ENCODE measurements at places on chromosomes 3 and 15.

DNA sequence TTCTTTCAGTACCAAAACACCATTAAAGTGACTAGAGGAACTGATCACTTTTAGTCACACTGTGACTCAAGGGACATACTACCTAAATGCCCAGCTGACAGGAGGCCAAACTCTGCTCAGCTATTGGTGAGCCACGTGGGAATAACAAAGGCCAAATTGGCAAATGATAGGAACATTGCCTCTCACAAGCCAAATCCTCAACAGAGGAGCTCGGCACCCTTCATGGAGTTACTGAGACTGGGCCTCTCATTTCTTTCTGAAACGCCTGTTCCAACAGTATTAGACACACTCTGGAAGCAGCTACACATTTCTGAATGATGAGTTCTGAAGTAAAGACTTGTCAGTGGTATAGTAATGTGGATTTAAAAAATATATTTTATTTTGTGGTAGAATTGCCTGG is 166.0 kb upstream of the COL8A1 start:
- no peak for DNase-seq

GRCh38 chr3:29527246-29527645 is 246.4 kb downstream of the RBMS3 start:
- no peak for DNase-seq

GRCh38 chr15:73777741-73778140 is 24.6 kb upstream of the INSYN1 start:
- DNase-seq, result no peak

DNA sequence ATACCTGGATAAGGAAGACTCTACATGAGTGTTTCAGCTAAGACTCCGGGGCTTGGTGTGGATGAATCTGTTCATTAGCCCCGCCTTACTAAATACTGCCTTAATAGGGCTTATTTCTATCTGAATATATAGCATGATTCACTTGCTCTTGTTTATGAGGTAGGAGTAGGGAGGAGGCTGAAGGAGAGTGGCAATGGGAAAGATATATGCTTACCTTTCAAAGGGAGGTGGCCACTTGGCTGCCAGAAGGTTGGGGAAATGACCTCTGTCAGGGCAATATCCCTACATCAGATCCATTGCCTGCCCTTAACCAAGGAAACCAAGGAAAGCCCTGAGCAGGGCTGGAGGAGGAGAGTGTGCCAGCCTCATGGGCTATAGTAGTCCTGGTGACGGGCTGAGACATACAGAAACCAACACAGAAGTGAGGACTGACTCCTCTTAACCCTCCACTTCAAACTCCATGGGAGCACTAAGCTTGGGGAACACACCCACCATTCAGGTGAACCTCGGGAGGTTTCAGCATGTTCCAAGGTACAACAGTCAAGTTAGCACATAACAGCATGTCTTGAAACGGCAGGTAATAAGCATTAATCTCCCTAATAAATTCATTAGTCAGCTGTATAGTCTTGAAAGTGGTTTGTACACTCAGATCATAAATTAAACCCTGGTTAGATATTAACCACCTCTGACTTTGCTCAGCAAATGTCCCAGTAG is 80.1 kb downstream of the EOMES start:
- DNase-seq, result no peak

GRCh38 chr15:41115161-41115651 is 874 bp downstream of the INO80 start:
- DNase-seq, result no peak

DNA sequence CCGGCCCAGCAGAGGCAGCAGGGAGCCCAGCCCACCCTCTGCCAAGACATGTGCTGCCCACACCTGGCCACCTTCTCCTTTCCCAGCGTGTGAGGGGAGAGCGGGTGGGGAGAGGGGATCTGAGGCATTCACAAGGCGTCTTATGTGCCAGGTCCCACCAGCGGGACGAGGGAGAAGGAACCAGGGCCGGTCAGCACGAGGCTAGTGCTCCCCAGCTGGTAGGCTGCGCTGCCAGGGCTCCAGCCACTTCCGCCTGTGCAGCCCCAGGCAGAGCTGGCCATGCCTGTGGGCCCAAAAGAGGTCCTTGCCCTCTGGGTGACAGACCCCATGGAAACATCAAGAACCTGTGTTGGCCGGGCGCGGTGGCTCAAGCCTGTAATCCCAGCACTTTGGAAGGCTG is 5.9 kb downstream of the MESP1 start:
- DNase-seq, result no peak

DNA sequence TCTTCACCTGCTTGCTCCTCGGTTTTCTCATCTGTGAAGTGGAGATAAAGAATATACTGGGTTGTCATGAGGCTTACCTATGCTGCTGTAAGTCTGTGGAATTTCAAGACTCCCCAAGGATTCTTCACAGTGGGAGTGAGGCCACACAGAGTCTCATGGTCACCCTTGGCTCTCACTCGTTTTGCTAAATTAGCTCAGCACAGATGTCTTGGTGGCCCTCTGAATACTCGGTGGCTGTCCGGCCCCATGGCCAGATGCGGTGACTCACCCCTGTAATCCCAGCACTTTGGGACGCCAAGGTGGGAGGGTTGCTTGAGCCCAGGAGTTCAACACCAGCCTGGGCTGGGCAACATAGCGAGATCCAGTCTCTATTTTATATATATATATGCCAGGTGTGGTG is 5.0 kb upstream of the CHCHD6 start:
- no peak for DNase-seq

GRCh38 chr15:70084461-70084860 is 13.3 kb downstream of the TLE3 start:
- DNase-seq, result no peak

DNA sequence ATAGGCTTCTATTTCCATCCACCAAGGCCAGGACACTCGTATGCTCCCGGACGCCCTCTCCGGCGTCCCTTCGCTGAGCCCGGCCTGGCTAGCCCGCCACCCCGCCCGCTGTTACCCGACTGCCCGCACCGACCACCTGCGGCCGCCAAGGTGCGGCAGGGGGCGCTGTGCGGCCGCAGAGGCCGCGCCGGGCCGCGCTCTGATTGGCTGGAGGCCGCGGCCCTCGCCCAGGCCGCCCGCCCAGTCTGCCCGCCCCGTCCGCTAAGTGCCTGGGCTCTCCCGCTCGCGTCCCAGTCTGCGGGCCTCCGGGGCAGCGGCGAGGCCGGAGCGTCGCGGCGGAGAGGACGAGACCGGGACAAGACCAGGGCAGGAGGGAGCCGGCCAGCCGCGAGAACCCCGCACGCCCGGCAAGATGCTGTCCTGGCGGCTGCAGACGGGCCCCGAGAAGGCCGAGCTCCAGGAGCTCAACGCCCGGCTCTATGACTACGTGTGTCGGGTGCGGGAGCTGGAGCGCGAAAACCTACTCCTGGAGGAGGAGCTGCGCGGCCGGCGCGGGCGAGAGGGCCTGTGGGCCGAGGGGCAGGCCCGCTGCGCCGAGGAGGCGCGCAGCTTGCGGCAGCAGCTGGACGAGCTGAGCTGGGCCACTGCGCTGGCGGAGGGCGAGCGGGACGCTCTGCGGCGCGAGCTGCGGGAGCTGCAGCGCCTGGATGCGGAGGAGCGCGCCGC is at the start of gene SYNM:
Gene SYNM, plus strand, starts transcription at position 293 of the 726 bp plus-strand sequence. Its CDS starts 120 bp downstream, at position 413.
- DNase-seq, result peak; percentile 100

- DNase-seq, result no peak
Measured at GRCh38 chr3:13069495-13069894, 3.7 kb downstream of the IQSEC1 start.

DNA sequence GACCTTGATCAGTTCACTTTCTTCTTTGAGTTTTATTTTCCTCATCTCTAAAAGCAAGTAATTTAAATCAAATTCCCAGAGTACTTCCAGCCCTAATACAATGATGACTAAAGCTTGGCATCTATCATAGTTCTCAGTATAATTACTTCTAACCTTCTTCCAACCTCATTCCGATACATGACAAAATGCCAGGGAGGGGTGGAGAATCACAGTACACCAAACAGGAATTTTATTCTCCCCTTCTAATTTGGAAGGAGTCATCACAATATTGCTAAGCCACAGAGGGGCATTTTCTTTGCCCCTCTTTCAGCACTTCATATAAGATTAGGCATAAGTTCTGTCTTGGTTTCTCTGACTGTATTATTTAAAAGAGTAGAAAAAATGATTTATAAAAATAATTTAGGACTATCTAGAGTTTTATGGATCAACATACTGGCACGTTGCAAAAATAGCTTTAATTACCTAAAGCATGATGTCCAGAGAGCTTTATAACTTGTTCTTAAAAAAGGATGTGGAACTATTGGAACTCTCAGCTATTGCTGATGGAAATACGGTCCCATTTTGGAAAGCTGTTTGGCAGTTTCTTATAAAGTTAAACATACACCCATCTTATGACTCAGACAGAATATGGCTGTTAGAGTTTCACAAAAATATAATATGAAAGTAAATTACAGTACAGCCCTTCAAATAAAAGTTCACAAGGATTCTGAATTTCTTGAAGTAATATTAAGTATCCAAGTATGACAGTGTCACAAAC is 86.9 kb upstream of the UBE2E2 start:
- DNase-seq, result no peak

DNA sequence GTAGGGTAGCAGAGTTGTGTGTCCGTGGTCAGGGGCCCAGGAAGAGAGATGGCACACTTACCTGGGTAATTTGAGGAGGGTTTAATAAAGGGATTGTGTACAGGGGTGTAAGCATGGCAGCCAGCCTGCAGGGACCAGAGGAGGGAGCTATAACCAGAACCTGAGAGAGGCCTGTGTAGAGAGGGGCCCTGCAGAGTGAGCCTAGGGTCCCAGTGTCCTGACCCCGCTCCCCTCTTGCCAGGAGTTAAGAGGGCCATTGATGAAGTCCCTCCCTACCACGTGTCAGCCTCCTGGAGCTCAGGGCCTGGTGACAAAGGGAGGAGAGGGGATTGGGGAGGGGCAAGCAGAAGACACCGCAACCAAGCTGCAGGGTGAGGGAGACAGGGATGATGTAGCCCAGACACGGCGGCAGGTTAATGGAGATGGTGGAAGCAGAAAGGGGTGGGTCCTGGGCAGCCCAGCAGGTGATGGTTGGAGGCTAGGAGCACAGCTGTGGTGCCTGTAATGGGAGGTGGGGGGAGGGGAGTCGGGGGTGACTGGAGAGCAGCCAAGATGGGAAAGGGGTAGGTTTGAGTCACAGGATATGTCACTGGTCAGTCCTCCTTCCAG is 165.4 kb upstream of the TOPAZ1 start:
- DNase-seq, result no peak

DNA sequence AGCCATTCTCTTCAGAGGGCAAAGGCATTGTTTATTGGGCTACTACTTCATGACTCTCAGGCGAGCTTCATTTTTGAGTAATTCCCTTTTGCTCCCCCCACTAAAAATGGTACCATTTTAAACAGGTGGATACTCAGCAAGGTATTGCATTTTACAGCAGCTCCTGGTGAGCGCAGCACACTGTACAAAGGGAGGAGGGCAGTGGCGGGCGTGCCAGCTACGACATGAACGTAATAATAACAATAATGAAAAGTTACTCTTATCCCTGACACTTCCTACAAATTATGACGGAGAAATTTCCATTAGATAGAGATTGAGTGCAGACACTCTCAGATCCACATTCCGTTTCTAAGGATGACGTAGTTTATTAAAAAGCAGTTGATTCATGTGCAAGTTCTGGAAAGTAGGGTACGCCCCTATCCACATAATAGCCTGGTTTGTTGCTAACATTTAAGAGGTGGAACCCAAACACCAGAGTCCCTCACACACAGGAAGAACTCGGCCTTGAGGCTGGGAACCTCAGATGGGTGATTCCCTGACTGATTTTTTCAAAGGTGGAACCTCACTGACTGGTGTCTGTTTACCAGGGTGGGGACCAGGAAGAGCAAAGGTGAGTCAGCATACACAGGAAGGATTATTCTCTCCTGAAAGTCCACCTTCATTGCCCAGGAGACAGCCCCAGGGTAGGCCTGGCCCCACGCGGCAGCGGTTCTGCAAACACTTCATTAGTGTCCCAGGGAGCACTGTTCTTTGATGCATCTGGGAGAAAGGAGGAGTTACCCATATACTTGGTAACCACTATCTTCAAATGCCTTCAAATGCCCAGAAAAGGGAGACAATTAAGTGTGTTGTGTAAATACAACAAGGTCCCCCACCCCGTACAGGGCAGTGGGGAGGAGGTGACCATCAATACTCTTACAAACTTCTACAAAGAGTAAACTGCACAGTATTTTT is 69.9 kb downstream of the LDHAL6B start:
- no peak for DNase-seq

DNA sequence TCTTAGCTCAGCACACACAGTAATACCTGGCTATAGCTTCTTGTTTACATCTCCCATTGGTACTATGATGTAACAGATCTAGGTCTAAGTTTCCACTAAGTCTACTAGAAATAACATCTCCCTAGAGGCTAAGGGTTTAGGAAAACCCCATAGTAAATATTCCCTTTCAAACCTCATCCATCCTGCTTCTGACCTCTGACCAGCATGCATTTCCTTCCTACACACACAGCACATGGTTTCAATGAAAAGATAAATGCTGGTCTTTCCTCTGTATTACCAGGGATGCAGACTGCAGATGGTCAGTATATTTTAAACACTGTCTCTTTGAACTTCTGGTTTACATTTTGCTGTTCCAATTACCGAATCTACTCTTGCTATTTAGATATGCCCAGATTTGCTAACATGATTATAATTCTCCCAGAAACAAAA is 96.6 kb downstream of the EFL1 start:
- no peak for DNase-seq

DNA sequence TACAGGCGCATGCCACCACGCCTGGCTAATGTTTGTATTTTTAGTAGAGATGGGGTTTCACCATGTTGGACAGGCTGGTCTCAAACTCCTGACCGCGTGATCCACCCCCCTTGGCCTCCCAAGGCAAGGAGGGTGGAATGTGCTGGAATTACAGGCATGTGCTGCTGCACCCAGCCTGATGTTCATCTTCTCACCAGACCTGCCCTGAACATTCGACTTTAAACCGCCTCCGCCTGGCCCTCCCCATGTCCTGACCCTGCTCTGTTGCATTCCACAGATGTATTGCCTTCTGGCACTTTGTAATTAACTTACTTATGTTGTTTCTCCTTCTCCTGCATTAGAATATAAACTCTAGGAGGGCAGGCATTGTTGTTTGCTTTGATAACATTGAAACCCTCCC is 102.1 kb downstream of the LINGO1 start:
- DNase-seq, result no peak

DNA sequence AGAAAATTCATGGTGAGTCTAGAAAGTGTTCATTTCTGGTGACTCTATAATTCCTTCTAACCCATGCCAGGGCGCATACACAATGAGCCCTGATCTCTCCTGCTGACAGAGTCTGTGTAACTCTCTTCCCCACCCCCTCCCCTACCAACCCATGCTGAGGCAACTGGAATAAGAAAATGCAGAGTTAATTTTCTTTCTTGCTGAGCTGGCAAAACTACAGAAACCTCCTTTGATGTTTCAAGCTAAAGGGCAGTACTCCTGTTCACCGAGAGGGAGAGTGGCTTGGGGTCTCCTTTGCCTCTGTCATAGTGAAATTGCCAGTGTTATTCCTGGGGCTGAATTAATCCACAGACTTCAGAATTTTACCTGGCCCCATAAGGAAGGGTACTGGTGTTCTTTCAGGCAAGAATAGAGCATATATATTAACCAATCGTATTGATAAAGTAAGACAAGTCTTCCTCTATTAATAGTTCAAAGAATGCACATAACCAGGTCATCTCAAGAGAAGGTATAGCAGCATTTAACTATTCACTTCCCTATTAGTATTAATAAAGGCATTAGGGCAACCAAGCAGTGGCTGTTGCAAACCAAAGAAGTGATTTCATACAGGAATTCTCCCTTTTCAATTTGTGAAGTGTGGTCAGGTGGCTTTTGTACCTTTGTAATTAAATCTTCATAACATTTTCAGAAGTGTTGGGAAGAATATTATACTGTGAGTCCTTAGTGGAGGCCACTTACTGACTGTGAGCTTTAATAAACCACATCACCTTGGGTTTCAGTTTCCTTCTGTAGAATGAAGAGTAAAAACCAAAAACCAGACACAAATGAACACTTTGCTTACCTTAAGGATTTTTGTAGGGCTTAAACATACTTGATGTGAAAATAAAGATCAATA is 4.1 kb downstream of the GAP43 start:
- DNase-seq, result no peak

Measured in HuH-7.5 (cell line).